ENCODE measurements at places on chromosomes 6 and 20.

DNA sequence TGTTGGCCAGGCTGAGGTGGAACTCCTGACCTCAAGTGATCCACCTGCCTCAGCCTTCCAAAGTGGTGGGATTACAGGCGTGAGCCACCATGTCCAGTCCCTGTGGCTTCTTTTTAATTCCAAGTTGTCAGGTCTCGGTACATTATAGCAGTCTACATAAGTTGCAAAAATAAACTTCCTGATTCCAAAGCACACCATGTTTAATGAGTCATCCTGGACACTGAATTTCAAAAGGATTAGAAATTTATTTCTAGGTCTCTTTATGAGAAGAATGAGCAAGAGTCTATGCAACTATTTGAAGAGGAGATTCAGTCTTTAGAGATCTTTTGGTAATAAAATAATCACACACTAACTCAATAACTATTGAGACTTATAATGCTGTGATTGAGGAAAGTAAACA, 63.9 kb upstream of the MCHR2 start:
- no peak overlapping the region for H3K4me3 ChIP-seq
- H3K27ac ChIP-seq: no peak overlapping the region
- DNase-seq: no peak
- H3K36me3 ChIP-seq: no peaks in the 10 kb centered on the region
- no peaks in the 10 kb centered on the region for H3K4me1 ChIP-seq

DNA sequence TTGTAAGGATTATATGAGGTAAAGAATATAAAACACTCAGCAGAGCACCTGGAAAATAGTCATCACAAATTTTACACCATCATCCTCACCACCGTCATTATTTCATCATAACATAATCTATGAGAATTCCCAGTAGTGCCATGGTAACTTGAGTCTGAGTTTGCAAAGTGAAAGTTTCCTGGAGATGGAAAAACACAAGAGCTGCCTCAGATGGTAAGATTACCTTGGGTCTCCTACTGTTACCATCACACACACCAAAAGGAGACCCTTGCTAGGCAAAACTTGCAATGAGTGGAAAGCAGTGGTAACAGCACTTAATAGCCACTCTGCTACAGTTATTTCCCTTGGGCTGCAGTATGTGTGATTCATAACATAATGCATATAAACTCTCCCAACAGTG, 589.8 kb downstream of the RNF144B start:
- no peak for DNase-seq
- H3K27me3 ChIP-seq: no peaks in the 10 kb centered on the region
- no peaks in the 10 kb centered on the region for H3K4me1 ChIP-seq
- no peak overlapping the region for H3K4me3 ChIP-seq

DNA sequence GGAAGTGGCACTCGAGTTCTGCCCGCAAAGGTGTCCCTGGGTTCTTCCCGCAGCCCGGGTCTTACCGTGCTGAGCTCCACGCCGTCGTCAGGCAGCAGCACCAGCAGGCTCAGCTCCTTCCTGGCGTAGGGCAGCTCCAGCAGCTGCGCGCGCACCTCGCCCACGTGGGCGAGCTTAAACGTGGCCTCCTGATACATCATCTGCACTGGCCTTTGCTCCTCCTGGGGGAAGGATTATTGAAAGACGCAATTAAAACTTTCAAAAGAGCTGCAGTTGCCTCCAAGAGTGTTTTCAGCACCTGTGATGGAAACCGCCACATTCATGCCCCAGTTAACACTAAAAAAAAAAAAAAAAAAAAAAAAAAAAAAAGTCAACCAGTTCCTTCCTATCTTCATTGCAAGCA, 11.3 kb downstream of the SERPINB9 start:
- H3K4me3 ChIP-seq: no peak overlapping the region
- H3K4me1 ChIP-seq: no peaks in the 10 kb centered on the region
- no peaks in the 10 kb centered on the region for H3K36me3 ChIP-seq
- no peak overlapping the region for H3K27ac ChIP-seq
- no peak for DNase-seq
- no peaks in the 10 kb centered on the region for H3K27me3 ChIP-seq

- no peaks in the 10 kb centered on the region for H3K36me3 ChIP-seq
- H3K4me1 ChIP-seq: no peaks in the 10 kb centered on the region
- no peaks in the 10 kb centered on the region for H3K27me3 ChIP-seq
- no peak overlapping the region for H3K27ac ChIP-seq
- no peak overlapping the region for H3K4me3 ChIP-seq
Measured at GRCh38 chr6:12962987-12963386, 246.4 kb downstream of the PHACTR1 start.

- DNase-seq: no peak
- H3K4me3 ChIP-seq: no peak overlapping the region
- peaks cover 2% of the 10 kb centered on the region for H3K27me3 ChIP-seq
- H3K4me1 ChIP-seq: no peaks in the 10 kb centered on the region
- no peaks in the 10 kb centered on the region for H3K36me3 ChIP-seq
Measured at GRCh38 chr20:64115171-64115911, 8.0 kb upstream of the NPBWR2 start.

All from fibroblast of lung (primary cell).